ENCODE measurements at places on chromosomes 2 and 18.

GRCh38 chr2:64331114-64331645 is 122.8 kb upstream of the LGALSL start:
- no peak for DNase-seq

- DNase-seq: no peak
Observed at GRCh38 chr18:55861266-55861665, 273.3 kb upstream of the TCF4 start.

DNA sequence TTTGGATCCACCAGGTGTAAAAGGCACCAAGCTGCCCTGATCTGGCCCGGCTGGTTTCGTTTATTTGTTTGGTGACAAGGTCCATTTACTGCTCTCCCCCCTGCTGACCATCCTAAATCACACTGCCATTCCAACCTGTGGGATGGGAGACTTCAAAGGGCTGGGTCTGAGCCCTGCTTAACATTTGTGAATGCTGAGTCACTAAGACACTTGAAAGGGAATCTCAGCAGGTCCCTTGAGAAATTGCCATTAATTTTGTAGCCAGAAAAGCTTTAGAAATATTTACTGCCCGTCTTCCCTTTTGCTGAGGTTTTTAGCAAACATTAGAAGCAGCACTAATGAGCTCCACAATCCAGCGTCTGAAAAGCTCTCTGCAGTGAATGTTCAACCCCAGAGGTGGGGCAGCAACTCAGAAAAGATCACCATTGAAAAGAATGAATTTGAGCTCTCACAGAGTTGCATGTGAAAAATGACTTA is 133.8 kb downstream of the ARL4C start:
- DNase-seq: no peak

DNA sequence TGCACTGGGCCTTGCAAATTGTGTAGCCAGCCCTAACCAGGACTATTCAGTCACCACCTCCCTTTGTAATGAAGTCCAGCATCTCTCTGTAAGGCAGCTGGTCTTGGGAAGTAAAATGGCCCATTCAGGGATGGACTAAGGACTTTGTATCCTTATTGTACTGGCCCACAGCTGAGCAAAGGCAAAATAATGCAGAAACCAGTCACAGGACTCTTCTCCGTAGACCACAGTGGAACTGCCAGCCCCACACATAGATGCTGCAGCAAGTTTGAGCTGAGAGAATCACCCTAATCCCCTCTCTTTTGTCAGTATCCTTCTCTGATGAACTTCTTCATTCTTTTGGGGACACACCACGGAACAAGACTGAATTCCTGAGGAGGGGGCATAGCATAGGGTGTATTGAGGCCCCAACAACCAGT is 73.6 kb upstream of the RTN4 start:
- DNase-seq: no peak

GRCh38 chr2:98507461-98507860 is 62.8 kb downstream of the INPP4A start:
- DNase-seq: no peak

DNA sequence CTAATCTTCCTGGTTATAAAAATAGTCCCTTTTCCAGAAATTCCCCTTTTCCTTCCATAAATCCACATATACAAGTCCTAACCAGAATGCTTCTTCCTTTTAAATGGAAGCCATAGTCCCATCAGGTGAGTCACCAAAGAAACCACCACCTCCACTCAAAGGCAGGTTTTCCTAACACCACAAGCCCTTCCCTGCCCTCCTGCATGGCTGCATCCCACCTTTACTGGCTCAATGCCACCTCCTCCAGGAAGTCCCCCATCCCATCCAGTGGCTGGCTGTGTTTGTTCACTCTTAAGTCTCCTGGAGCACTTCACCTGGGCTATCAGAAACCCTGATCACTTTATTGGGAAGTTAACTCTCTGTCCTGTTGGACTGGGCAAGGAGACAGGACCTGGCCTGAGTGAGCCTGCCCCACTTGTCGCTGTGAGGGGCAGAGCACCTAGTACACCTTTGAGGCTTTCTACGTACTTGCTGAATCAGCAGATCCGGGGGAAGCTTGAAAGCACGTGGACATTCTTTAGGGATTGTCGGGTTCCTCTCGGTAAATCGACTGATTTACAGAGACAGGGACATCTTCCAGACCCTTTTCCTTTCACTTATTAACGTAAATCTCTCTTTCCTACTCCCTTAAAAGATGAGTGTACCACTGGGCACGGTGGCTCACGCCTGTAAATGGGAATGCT is 71.0 kb downstream of the NGEF start:
- no peak for DNase-seq

Data from activated naive CD4-positive, alpha-beta T cell treated with Interleukin-2 at 50 U/mL for 16 hours (primary cell).